ENCODE measurements at places on chromosomes 7 and 10.

GRCh38 chr7:105153531-105153930 is 139.5 kb downstream of the KMT2E start:
- no peak for DNase-seq

- no peak for DNase-seq
These were observed 651.5 kb upstream of the NRP1 start for GRCh38 chr10:33986016-33986415.

DNA sequence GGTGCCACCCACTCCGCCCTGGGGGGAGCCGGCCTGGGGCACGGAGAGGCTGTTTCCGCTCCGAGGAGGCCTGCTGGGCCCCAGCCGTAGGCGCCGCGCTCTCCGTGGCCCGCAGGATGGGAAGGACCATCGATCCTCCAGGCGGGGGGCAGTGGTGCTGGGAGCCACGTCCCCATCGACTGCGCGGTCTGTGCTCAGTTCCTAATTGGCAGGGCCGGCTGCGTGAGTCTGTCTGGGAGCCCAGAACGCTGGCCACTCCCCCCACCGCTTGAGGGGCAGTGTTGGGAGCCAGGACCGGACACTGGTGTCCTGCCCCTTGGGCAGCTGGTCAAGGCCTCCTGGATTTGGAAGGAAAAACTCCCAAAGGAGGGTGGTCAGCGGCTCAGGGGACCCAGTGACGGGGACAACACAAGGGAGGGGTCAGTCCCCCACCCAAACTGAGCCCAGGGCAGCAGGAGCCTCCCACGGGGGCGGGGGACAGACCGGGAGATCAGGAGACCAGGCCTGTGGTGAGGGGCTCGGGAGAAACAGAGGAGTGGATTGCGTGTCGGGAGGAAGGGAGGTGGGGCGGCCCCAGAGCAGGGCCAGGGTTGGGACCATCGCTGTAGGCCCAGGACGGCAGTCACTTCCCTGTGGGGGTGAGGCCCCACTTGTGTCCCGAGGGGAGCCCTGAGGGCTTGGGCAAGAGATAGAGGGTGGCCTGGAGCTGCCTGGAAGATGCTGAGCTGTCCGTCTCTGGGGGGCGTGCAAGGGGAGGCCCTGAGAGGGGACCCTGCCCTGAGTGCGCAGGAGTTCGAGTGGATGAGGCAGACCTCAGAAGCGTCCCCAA is 89.0 kb downstream of the UNCX start:
- no peak for DNase-seq

DNA sequence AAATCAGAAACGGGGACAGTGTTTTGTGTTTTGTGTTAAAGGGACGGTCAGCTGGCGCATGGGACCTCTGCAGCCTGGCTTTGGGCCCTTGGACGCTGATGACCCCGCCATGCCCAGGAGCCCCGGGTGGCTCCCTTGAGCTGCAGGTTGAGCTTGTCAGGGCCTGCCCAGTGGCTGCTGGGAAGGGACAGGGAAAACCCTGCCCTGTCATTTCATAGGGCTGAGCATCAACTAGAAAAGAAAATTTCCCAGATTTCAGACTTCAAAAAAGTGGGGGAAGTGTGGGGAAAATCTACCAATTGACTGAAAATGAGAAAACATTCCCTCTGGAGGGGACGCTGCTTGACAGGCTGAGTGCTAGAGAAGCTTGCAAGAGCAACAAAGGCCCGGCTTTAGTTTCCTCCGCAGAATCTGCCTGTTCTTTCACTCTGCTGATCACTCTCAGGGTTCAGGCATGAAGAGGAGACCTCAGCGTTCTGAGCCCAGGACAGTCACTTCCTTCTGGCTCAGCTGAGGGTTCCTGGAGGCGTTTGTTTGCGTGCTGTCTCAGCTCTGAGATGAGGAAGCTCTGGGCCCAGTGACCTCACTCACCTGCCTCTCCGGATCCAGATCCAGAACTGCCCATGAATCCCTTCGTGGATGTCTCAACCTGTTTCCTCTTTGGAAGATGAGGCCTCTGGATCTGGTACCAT is 18.6 kb upstream of the DNAJB6 start:
- DNase-seq: no peak

GRCh38 chr10:64363687-64364086 is 842.5 kb downstream of the REEP3 start:
- no peak for DNase-seq

GRCh38 chr7:18846765-18847215 is 270.6 kb downstream of the TWIST1 start:
- DNase-seq: no peak

DNA sequence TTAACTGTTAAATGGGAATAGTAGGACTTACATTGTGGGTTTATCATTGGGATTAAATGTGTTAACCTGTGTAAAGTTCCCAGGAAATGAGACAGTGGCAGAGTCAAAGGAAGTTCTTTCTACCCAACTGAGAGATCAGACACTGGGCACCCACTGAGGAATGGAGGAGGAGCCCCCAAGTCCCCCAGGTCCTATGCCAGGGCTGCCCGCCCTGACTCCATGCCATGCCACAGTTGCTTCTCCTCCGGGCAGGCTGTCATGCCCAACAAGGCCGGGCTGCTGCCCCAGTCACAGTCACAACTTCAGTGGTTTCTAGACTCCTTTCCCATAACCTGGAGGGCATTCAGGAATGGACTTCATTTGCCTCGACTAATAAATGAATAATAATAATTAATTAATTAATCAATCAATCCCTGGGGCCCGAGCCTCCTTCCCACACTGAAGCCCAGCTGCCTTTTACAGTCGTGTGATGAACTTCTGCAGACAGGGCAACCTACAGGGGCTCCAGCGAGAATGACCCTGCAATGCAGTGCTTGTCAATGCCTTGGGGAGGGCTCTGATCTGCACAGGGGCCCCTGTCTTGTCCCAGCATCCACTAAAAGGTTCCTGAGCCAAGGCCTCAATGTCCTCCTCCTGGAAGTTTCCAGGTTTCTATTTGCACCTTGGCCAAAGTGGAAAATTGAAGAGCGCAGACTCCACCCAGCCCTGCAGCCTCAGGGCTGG is 32.4 kb downstream of the DRGX start:
- DNase-seq: no peak

DNA sequence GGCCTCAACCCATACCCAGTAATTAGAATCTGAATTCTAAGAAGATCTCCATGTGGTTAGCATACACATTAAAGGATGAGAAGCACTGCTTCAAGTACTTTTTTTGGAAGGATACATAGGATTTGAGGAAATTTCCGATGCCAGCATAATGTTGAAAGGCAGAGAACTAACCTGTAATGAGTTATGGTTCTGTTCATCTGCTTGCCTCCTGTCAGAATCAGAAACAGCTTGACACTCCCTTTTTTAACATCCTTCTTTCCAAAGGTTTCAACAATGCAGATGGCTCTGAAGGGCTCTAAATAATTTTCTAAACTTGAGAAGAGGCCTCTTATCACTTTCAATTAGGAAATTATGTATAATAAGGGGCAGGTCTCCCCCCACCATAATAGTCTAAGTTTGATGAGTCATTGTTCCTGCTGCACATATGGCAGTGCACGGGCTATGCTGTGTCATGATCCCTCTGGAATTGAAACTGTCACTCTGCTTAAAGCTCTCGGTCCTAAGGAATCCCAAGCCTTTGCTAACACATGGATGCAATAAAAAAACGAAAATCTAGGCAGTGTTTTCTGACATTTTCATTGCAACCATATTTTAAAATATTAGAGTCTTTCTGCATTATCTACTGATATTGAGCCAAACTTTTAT is 291.2 kb upstream of the FZD1 start:
- DNase-seq: no peak

GRCh38 chr10:88071879-88072278 is 208.5 kb downstream of the PTEN start:
- no peak for DNase-seq

GRCh38 chr7:39741942-39742623 is 118.7 kb downstream of the RALA start:
- DNase-seq: peak; percentile 19

- DNase-seq: no peak
These were observed 53.9 kb downstream of the ACADSB start for GRCh38 chr10:123062726-123063125.

DNA sequence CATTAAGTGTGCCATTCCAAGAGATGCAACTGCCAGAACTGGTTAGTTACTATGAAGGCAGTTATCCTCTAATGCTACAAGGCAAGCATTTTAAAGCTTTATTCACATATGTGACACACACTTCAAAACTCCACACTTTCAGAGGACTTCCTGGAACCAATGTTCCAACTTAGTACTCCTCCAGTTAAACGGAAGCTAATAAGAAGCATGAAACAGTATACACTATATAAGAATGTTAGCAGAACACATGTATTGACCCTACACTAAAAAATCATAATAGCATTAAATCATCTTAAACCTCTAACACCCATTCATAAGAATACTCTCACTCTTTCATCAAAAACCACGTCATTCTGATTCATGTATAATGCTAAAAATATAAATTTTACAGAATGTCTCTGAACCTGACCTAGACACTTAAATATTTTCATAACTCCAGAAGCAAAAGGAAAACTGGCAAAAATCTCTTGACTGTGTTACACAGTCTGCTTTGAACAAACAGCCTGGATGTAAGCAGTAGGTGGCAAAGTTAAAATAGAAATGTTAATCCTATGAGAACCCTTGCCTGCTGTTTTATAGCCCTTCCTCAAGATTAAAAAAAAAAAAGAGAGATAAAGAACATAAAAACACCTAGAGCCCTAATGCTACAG is 135.0 kb downstream of the SEMA3C start:
- DNase-seq: no peak

DNA sequence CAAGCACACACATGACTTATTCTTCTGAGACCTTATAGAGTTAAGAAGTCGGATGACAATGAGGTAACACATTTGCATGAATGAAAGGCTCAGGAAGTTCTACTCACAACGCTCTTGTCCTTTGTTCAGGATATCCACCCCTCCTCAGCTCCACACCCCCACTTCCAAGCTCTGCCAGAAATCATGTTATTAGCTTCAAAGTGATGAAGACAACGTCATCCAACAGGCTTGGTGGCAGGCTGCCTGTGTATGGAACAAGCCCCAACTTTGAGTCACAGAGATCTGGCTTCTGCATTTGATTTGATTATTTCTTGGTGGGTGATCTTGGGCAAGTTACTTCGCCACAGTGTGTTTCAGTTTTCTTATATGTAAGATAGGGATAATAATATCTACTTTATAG is 12.4 kb upstream of the BMPER start:
- DNase-seq: no peak

DNA sequence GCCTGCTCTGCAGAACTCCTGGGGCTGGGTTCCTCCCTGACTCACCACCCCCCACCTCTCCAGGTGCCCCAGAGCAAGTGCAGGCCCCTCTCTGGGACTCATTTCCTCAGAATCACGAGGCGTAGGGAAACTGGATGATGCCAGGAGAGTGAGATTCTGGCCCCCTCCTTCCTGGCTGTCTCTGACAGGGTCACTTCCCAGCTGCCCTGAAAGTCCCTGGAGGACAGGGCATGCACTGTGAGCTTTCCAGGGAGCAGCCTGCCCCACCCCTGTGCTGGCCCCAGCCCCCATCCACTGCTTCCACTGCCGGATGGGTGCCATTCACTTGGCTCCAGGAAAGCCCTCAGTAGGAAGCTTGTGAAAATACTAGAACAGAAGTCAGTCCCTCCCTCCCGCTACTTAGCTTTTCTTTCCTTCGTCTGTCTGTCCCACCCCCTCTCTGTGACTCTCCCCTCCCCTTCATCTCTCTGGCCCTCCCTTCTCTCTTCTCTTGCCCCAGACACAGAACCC is 10.4 kb downstream of the TACR2 start:
- DNase-seq: no peak

DNA sequence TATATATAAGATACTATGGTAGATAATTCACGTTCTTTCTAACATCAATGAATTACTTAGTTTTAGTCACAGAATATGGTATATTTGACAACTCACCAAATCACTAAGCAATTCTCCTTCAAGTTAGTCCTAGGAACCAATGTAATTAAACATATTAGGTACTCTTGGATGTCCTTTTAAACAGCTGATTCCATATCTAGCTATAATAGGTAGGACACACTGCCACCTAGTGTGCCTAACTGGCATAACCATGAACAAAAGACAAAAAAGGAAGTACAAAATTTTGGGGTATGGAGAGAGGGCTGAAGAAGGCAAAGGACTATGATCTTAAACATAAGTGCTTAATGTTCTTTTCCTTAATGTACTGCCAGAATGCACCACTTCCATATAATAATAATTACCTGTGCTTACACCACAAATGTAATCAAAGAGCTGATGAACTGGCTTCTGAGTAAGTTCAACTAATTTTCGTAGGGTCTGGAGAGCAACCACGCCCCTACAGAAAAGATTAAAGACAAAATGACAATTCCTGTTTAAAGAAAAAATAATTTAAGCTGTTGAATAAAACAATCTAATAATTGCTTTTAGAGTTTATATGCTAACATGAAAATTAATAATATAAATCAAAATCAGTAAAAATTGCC is 28.7 kb downstream of the PNPLA8 start:
- peak; percentile 72 for DNase-seq

DNA sequence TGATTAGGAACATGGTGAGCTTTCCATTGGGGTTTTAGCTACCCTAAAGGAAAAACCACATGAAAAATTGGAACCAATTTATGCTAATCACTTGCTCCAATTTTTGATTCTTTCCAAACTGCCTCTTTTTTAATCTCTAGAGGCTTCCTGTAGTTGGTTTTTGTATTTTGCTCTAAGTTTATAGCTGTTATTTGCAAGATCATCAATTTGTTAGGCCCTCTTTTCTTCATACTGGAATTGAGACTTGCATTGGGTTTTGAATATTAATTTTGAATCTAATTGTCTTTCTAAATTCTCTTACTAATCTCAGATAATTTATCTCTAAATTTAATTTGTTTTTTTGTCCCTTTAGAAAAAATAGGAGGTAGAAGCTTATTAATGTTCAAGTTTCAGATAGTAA is 713.3 kb downstream of the REEP3 start:
- DNase-seq: no peak

DNA sequence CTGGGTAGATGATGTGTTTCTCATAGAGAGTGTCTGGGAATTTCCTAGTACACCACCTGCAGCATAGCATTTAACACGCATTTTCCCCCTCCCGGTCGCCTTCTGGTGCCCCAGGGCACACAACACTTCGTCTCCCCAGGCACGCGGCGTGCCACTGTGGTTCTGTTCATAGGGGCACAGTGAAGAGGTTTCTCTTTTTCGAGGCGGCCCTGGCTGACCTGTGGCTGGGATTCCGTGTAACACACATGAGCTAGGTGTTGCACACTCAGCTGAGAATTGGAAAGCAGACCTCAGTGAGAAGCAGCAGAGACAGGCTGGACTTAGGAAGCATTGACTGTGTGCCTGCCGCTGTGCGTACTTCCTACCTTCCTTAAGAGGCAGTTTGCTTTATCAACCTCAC is 214.3 kb upstream of the SHH start:
- no peak for DNase-seq

DNA sequence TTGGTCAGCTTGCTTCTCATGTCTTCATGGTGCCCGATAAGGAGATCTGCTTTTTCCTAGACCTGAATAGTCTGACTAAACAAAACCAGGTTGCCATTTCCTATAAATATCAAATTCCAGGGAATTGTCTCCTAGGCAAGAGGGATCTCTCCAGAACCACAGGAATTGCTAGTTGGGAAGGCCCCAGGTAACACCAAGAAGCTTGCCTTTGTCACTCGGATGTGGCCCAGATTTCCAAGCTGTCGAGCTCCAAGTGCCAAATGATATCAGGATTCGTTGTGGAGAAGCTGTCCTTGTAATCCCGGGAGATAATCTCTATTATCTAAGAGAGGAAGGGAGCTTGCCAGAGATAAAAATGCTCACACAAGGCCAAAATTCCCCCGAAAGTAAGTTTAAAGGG is 1288.5 kb upstream of the AUTS2 start:
- DNase-seq: no peak

GRCh38 chr7:22589641-22590201 is 89.7 kb upstream of the STEAP1B start:
- DNase-seq: no peak

- peak; percentile 77 for DNase-seq
These were observed 167.5 kb upstream of the HABP2 start for GRCh38 chr10:113385021-113385999.

All from MM.1S (cell line).